ENCODE measurements at places on chromosomes 11 and 22. TPM values are rescaled to one million over a fixed set of nuclear protein-coding genes. Genes with fewer than 3 reads are reported as not detected.

Gene E2F8
- total RNA-seq = 4.2 TPM

Gene TSPAN18
- total RNA-seq = 11.5 TPM

Gene OR8D4
- under 0.01 TPM for total RNA-seq

Gene LIMK2
- 15.7 TPM for total RNA-seq
